Endothelial cell of umbilical vein (primary cell): ENCODE measurements at places on chromosomes 5 and 9. TPM values are rescaled to one million over a fixed set of nuclear protein-coding genes. Genes with fewer than 3 reads are reported as not detected.

GRCh38 chr5:147619281-147619878 is 109.5 kb upstream of the DPYSL3 start:
- no peak for DNase-seq

GRCh38 chr9:9257999-9258498 is 1354.8 kb downstream of the PTPRD start:
- DNase-seq = no peak

The MED27 gene
- total RNA-seq = 27.2 and 27.9 TPM in 2 replicates

DNA sequence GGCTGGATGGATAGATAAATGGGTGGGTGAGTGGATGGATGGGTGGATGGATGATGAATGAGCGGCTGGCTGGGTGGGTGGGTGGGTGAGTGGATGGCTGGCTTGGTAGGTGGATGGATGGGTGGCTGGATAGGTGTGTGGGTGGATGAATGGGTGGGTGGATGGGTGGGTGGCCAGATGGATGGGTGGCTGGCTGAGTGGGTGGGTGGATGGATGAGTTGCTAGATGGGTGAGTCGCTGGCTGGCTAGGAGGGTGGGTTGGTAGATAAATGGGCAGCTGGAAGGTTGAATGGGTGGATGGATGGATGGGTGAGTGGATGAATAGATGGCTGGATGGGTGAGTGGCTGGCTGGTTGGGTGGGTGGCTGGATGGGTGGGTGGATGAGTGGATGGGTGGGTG is 27.9 kb upstream of the CEP72 start:
- DNase-seq = no peak

The ENTREP1 gene
- total RNA-seq = 5.0 and 7.1 TPM in 2 replicates
